Suprapubic skin (tissue), 4 donors: ENCODE measurements at places on chromosomes 3 and 15. TPM values are rescaled to one million over a fixed set of nuclear protein-coding genes. Genes with fewer than 3 reads are reported as not detected.

The ERICH6 gene
- total RNA-seq, result not detected

The RTF1 gene
- total RNA-seq, result 30.1 TPM

The SPATA12 gene
- not detected for total RNA-seq

The AMIGO3 gene
- total RNA-seq, result 1.7 TPM

The PLCB2 gene
- total RNA-seq, result 2.7 TPM

The GOLGA8O gene
- total RNA-seq, result 1.5 TPM

The NSMCE3 gene
- total RNA-seq, result 5.0 TPM

The GP5 gene
- total RNA-seq, result not detected

The CLDN18 gene
- total RNA-seq, result not detected

The SCG5 gene
- not detected for total RNA-seq

The ISLR gene
- 41.1 TPM for total RNA-seq

The ZWILCH gene
- 5.3 TPM for total RNA-seq

The CCDC39 gene
- total RNA-seq, result not detected

The EIF4E3 gene
- total RNA-seq, result 14.0 TPM
